ENCODE measurements at places on chromosomes 1 and 21.
A peak's percentile ranks its signal among the peaks of the same experiment; 100 is the strongest.

GRCh38 chr1:90198616-90199332 is 203.9 kb downstream of the ZNF326 start:
- DNase-seq = no peak

DNA sequence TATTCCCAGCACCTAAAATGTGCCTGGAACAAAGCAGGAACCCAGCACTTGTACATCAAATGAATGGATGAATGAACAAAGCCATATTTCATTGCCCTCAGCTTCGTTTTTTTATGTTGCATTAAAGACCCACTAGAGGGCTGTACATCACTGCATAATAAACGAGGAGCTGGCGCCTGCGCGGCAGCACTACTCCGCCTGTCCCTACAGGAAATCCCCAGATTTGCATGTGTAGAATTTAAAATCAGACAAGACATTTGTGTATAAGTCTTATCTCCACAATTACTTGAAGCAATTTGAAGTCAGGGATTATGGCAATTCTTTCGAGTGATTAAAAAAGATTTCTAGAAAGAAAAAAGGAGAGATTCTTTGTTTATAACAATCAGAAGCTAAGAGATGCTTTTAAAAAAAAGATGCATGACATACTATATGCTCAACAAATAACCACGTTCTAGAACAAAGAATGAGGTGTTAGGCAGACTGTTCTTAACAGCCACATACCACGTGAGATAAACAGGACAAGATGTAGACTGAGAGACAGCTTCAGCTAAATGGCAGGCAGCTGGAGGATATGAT is 5.4 kb upstream of the NEK2 start:
- DNase-seq = peak; percentile 83

GRCh38 chr1:193539731-193540459 is 353.5 kb upstream of the B3GALT2 start:
- no peak for DNase-seq

GRCh38 chr21:32794644-32795079 is 23.1 kb upstream of the PAXBP1 start:
- no peak for DNase-seq

GRCh38 chr1:56526571-56527174 is 52.7 kb downstream of the PLPP3 start:
- DNase-seq = no peak

- DNase-seq = no peak
Measured at GRCh38 chr1:183598386-183598785, 8.1 kb upstream of the NCF2 start.

DNA sequence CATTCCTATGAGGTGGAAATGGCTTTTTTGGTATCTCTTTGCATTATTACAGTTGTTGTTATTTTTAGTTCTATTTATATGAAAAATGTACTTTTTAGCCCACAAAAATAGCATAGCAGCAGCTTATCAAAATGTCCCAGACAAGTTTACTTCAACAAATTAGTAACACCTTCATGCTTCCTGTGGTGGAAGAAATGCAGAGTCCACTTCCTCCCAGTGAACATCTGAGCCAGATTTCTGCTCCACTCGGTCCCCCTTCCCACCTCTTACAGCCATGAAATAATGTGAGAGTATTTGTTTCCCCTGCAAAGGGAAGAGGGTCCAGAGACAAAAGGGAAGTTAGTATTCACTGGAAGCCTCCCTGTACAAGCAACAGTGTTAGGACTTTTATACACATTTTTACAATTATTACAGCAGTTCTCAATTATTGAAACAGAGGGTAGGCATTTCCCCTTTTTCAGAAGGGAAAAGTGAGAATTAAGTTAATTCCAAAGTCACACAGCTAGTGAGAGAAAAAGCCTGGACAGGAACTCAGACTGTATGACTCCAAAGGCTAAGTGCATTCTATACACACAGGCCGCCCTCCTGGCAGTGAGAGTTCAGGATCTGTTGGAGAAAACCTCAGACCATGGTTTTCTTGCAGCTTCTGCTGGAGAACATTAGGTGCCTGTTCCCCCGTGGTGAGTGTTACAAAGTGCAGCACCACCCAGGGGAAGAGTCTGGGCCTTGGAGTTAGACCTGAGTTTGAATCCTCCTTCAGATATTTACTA is 126.5 kb downstream of the PBX1 start:
- no peak for DNase-seq

- DNase-seq = no peak
Measured at GRCh38 chr1:30337324-30337620, 386.1 kb downstream of the MATN1 start.

GRCh38 chr1:50426702-50427085 is 3.5 kb upstream of the DMRTA2 start:
- no peak for DNase-seq

GRCh38 chr1:25117233-25117823 is 115.0 kb downstream of the SYF2 start:
- no peak for DNase-seq

DNA sequence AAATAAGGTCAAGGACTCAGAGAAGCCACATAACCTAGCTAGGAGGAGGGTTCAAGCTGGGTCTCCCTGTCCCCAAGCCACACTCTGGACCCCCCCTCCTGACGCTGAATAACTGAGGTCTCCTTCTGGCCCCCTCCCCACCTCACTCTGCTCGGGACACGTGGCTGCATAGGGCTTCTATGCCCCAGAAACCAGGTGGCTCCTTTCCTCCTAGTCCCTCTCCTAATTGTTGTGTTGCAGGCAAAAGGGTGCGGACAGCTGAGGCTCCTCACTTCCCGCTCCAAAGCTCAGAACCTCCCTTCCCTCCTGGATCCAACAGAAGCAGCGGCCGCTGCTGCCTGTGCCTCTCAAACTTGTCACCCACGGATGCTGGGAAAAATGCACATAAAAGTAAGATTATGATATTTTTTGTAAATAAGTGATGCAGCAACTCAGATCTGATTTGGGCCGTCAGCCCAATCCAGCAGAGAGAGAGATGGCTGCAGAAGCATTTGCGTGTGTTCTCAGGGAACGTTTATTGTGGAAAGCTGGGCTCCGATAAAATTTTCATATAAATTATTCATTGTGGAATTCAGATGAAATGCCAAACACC is 40.8 kb upstream of the C1orf174 start:
- no peak for DNase-seq

- DNase-seq = peak; percentile 77
Measured at GRCh38 chr1:89938171-89939055, 56.5 kb upstream of the ZNF326 start.

GRCh38 chr1:22628698-22629444 is 7.6 kb upstream of the C1QA start:
- DNase-seq = no peak
